ENCODE measurements at places on chromosomes 7 and 10. TPM values are rescaled to one million over a fixed set of nuclear protein-coding genes. Genes with fewer than 3 reads are reported as not detected.

The PITX3 gene
- total RNA-seq = not detected

- H3K4me3 ChIP-seq = no peak overlapping the region
- H3K27me3 ChIP-seq = peaks cover 4% of the 10 kb centered on the region
- H3K4me1 ChIP-seq = no peaks in the 10 kb centered on the region
- H3K36me3 ChIP-seq = no peaks in the 10 kb centered on the region
- no peak overlapping the region for H3K27ac ChIP-seq
- DNase-seq = no peak
Observed at GRCh38 chr7:141427134-141427533, 124.1 kb upstream of the AGK start.

- peaks cover 32% of the 10 kb centered on the region for H3K36me3 ChIP-seq
- peak overlapping the region; percentile 69 for H3K4me3 ChIP-seq
- H3K27me3 ChIP-seq = no peaks in the 10 kb centered on the region
- H3K27ac ChIP-seq = peak overlapping the region; percentile 96
- DNase-seq = no peak
Observed at GRCh38 chr10:62019685-62020359, 118.3 kb downstream of the ARID5B start.

The FAM25A gene
- not detected for total RNA-seq

The CLCN1 gene
- not detected for total RNA-seq

The GPR26 gene
- not detected for total RNA-seq

The FFAR4 gene
- not detected for total RNA-seq

DNA sequence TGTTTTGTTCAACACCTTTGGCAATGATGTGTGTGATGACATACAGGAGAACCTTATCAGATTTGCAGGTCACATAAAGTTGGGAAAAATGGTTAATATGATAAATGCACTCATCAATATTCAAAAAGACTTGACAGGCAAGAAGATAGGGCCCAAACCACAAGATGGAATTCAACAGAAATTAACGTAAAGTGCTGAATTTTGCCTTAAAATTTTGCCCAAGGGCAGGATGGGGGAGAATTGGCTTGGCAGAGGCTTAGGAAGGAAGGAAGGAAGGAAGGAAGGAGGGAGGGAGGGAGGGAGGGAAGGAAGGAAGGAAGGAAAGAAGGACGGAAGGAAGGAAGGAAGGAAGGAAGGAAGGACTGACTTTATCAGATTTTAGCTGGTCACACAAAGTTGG is 35.3 kb downstream of the CARD11 start:
- no peak for DNase-seq
- H3K27me3 ChIP-seq = no peaks in the 10 kb centered on the region
- H3K4me1 ChIP-seq = peaks cover 61% of the 10 kb centered on the region
- peaks cover 60% of the 10 kb centered on the region for H3K36me3 ChIP-seq
- H3K27ac ChIP-seq = peak overlapping the region; percentile 32

GRCh38 chr10:44950326-44951225 is 9.0 kb upstream of the RASSF4 start:
- no peak overlapping the region for H3K27ac ChIP-seq
- H3K27me3 ChIP-seq = no peaks in the 10 kb centered on the region
- peak; percentile 10 for DNase-seq
- H3K36me3 ChIP-seq = peaks cover 6% of the 10 kb centered on the region
- peaks cover 48% of the 10 kb centered on the region for H3K4me1 ChIP-seq
- no peak overlapping the region for H3K4me3 ChIP-seq

DNA sequence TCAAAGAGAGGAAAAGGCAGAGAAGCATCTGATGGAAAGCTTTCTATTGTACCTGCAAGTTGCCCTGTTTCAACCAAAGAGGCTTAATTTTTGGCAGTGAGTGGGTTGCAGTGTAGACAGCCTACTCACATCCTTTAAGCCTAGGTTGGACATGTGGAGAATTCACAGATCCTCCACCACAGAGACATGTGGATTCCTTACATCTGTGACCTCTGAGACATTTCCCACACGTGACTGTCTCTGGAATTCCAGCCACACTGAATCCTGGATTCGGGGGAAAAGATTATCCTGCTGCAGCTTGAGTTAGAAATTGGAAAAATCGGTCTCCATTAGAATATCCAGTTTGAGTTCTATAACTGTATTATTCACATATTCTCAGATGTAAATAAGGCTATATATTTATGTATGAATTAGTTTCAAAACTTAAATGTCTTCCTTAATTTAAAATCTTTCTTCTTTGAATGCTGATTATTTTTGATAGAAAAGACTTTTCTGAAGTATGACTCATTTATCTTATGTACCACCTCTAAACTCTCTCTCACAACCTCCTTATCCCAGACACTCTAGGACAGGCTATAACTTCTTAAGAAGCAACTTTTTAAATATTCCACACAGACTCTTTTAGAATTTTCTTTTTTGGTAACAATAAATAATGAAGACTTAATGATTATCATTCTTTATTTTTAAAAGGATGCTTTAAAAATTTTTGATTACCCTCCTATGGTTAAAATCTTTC is 123.3 kb downstream of the TWIST1 start:
- H3K36me3 ChIP-seq = peaks cover 11% of the 10 kb centered on the region
- DNase-seq = no peak
- no peaks in the 10 kb centered on the region for H3K4me1 ChIP-seq
- no peaks in the 10 kb centered on the region for H3K27me3 ChIP-seq

DNA sequence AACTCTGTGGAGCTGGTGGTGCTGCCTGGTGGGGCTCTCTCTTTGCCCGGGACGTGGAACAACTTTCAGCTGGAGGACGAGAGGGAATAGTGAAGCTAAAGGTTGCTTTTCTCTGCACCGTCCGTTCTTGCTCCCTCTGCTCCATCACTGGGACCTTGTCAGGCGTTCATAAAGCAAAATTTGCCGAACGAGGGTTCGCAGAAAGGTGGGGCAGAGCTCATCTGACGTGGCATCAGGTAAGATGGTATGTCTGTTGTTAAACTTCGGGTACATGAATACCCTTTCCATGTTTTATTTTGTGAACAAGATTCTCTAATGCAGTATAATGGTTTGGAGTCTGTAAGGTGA is 416 bp downstream of the BBS9 start:
- peak overlapping the region; percentile 92 for H3K27ac ChIP-seq
- no peaks in the 10 kb centered on the region for H3K27me3 ChIP-seq
- H3K4me1 ChIP-seq = peaks cover 18% of the 10 kb centered on the region
- H3K36me3 ChIP-seq = peaks cover 6% of the 10 kb centered on the region

The CLRN3 gene
- not detected for total RNA-seq

The MEST gene
- total RNA-seq = 8.1 TPM

GRCh38 chr7:106203473-106203872 is 81.3 kb downstream of the NAMPT start:
- H3K4me1 ChIP-seq = no peaks in the 10 kb centered on the region
- H3K27ac ChIP-seq = no peak overlapping the region
- DNase-seq = no peak
- no peak overlapping the region for H3K4me3 ChIP-seq
- peaks cover 10% of the 10 kb centered on the region for H3K27me3 ChIP-seq

DNA sequence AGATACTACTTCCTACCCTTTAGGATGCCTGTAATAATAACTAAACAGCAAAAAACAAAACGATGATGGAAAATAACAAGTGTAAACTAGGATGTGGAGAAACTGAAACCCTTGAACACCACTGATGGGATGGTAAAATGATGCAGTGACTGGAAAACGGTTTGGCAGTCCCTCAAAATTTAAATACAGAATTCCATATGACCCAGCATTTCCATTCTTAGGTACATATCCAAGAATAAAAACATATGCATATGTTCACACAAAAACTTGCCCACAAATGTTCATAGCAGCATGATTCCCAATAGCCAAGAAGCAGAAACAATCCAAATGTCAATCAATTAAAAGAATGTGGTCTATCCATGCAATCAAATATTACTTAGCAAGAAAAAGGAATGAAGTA is 25.8 kb downstream of the SMURF1 start:
- no peak overlapping the region for H3K4me3 ChIP-seq
- no peak overlapping the region for H3K27ac ChIP-seq
